Activated CD8-positive, alpha-beta memory T cell treated with anti-CD3 and anti-CD28 coated beads, Interleukin-2, amount 50 U/mL, for 48 hours (primary cell): ENCODE measurements at places on chromosomes 3 and 15.

DNA sequence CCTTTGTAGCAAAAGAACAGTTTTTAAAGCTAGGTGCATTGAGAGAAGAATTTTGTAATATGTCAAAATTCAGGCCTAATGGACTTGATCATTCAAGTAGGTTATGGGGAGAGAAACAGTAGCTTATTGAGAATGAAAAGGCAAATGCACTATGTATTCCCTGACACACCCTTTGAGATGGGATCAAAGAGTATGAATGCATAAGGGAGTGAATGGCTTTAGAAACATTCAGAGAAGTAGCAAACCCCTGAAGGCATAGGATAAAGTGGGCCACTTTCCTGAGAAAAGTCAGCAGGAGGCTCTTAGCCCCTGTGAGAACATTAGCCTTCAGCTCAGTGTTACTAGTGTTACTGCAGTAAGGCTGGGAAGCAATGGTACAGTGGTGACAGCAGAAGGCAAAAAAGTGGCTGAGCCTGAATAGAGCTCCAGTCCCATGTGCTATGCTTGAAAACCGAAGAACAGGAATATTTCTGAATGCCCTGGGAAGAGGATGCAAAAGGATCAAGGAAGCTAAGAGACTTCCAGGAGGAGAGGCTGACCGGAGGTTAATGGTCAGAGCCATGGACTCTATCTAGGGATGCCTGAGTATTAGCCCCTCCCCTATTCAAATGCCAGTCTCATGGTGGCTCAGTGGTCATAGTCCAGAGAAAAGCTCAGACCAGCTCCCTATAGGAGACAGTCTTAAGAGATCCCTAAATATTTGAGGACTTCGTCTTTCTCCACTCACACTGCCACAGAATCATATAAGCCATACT is 218.2 kb upstream of the SGO1 start:
- DNase-seq = no peak

DNA sequence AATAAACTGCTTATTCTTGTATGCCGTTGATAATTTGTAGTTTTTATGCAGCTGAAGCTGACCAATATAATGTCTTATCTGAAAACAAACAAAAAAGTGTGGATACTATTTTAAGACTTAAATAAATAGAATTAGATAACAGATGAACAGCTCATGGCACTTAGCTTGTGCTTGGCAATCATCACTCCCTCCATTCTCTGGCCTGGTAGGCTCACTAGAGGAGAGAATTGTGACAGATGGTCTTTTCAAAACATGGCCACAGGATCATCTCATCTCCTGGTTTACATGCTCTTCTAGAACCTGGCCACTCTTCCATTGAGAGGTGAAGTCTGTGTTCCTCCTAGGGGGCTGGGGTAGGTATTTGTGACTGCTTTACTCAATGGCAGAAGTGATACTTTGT is 58.4 kb upstream of the RBP1 start:
- DNase-seq = no peak

DNA sequence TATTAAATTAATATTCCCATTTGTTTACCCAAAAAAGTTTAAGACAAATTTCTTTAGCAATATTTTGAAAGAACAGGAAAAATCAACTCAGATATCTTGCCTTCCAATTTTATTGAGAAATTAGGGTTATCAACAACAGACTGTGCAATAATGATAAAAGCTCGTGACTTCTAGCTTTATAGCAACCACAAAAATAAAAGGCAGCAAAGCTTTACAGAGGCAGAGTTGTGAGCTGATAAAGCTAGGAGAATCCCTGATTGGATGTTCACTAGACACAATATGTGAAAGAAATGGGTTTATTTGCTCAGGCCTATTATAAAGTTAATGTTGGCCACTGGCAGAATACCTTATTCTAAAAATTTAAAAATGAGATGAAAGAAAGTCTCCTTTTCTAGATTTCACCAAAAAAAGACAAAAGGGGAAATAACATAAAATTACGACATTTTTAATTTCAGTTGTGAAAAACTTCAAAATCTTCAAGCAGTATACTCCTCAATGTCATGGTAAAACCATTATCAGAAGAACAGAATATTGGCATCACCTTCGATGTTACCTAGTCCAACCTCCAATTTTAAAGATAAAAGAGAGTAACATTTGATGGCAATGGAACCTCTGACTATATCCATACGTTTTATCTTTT is 2.8 kb downstream of the VPS13C start:
- DNase-seq = no peak

GRCh38 chr3:147038481-147038880 is 367.9 kb downstream of the ZIC4 start:
- DNase-seq = no peak

GRCh38 chr3:72311425-72311824 is 526.5 kb upstream of the PROK2 start:
- DNase-seq = no peak

GRCh38 chr3:164748626-164749025 is 329.7 kb downstream of the SI start:
- no peak for DNase-seq

DNA sequence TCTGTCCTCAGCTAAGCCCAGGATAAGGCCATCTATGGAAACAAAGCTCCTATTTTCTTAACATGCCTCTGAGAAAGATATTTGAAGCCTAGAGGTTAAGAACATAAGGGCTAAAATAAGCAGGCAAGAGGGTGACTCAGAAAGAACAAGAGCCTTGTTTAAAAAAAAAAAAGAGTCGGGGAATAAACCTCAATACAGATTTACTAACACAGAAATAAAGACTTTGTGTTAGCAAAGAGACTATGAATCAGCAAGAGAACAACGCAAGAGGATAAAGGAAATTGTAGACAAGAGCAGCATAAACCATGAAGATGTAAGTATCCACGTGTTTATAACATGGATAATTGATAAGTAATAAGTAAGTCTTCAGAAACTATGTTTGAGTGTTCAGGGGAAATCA is 36.0 kb downstream of the RAB27A start:
- DNase-seq = no peak

DNA sequence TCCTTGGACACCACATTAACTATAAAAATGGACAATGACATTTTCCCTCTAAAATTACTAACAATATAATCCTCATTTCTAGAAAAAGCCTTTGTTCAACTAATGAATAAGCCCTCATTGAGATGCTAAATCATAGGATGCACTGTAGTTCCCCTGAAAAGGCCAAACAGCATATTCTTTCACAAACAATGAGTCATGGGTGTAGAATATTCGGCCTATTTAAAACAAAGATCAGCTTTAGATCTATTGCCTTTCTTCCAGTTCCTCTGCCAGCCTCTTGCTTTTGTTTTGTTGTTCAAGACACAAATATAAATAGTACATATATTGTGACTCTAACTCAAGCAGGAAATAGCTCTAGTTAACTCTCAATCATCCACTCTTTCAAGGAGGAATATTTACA is 82.5 kb downstream of the ADAM10 start:
- no peak for DNase-seq

DNA sequence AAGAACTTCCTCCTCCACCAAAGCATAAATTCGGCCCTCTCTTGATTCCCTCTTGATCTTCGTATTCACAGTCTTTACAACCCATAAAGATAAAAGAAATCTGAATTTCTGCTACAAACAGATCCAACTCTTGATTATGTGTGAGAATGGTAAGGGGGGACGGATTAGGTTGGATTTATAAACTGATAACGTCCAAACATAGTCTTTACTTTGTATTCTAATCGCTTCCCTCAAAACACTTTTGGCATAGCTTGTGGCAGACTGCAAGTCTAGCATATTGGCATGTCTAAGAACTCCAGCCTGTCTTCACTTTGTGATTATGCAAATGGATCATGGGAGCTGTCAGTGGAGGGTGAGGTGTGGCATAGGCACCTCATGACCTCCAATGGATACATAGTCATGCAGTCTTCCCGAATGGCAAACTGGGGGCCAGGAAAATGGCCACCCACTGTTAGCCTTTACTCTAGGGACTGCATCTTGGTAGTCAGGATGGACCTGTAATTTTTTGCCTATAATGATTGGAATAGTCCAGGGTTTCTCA is 24.3 kb upstream of the GPR171 start:
- DNase-seq = no peak
